ENCODE measurements at places on chromosomes 5 and 9.

DNA sequence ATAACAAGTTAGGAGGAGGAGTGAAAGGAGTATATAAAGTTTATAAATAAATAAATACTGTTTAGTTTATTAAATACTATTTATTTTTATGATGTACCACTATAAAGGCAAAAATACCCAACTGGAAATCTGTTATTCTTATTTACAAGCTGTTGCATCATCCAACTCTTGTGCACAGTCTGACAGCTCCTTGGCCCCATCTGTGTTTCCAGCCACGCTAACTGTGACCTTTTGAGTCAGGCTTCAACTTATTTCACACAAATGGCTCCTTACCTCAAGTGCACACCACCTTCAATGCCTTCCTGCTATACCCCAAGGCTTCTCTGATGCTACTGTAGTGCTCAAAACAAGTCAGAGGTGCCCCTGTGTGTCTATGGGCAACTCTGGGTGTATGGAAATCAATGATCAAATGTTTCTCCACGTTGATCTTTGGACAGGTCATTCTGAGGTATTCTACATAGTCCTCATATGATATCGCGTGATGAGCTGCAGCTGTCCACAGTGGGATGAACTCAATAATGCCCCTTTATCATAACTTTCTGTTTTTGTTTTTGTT, 303.2 kb upstream of the GRAMD2B start:
- no peak for DNase-seq

GRCh38 chr5:116234681-116235080, 149.9 kb downstream of the COMMD10 start:
- no peak for DNase-seq

DNA sequence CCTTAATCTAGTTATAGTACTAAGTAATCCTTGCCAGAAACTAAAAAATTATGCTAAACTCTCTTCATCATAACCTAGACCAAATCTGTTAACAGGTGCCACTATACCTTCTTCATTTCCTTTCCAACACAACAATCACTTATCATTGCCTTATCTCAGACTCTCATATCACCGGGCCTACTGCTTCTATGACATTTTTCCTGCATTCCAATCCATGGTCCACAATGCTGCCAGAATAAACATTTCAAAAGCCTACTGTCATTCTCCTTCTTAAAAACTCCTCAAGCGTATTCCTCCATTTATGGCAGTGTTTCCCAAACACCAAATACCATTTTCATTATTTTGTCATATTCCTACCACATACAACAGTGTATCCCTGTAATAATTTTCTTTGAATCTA, 6.5 kb downstream of the PPP6C start:
- peak; percentile 29 for DNase-seq

DNA sequence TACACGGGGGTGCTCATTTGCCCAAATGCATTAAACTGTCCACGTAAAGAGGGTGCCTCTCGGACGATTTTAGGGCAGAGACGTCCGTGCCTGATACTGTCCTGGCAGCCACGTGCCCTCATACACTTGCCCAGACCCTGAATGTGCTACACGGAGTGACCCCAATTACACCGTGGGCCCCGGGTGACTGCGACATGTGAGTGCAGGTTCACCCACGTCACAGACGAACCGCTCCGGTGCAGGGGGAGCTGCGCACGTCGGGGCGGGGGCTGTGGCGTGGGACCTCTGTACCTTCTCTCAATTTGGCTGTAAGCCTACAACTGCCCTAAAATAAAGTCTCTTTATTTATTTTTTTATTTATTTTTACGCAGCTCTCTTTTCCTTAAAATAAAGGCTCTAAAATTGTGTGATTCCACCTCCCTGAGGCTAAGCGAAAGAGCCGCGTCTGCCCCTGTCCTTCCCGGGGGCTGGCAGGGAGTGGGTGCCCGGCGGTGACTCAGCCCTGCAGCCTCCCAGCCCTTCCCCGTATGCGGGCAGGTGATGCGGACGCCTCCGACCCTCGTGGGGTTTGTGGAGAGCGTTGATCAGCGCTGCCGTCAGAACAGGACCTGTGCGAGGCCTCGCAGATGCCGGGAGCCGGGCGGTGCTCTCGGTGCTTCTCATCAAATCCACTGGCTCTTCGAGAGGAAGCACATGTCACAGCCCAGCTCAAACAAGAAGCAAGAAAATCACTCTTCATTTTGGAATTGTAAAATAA, 9.2 kb upstream of the EGFL7 start:
- DNase-seq = no peak

- no peak for DNase-seq
Observed at GRCh38 chr5:158922816-158923215, 176.9 kb downstream of the EBF1 start.

- no peak for DNase-seq
Observed at GRCh38 chr5:112419986-112420864, 1.1 kb upstream of the EPB41L4A start.

DNA sequence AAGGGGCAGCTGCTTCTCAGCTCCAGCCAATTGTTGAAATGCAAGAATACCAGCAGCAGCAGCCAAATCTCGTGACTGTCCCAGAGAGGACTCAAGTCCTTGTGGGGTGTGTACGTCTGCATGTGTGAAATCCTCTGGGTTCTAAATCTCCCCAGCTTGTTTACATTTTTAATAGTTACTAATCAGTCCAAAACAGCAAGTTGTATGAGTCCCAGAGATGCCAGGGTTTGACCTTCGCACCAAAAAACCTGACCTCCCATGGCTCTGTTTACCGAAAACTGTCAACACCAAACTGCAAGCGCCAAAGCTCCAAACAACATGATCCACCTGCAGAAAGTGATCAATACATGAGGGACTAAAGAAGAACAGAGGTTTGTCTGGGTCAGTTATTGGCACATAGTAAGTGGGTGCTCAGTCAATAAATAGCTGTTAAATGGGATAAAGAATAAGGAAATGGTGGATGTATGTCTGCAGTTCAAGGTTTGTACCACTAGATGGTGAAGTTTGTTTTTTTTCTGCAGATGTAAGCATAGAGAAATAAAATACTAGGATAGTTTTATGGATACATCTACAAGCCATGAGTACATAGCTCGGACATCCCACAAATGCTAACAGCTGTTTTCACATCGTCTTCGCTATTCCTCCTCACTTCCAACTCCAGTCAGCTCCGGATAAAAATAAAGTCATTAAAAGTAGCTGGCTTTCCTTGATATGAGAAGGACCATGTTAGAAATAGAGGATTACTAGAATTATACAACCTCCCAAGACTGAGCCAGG, 85.3 kb upstream of the ADRB2 start:
- peak; percentile 48 for DNase-seq

DNA sequence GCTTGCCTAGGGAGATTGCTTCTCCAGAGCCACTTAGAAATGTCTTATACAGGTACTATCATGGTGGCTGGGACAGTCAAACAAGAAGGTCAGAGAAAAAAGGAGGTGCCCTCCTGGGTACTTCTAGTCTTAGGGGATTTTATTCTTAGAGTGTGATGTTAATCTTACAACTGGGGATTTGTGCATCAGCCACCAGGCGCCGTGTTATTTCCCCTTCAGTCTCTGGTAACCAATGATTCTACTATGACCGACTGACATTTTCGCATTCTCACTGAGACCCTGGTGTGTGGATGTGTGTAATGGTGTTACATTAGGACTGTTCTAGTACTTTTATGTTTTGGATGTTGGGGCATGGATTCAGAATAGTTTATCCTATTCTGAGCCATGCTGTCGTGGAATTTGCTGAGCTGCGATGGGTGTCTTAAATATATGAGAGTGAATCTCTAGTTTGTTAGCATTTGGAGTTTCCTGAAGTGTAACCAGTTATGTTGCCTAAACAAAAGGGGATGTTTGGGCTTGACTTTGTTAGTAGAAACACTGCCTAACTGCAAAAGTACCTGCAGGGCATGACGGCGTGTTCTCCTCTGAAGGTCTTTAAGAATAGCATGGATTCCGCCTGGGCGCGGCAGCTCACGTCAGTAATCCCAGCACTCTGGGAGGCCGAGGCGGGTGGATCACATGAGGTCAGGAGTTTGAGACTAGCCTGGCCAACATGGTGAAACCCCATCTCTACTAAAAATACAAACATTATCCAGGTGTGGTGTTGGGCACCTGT, 175.2 kb upstream of the DAP start:
- no peak for DNase-seq

- no peak for DNase-seq
Observed at GRCh38 chr5:36685631-36686288, 79.4 kb downstream of the SLC1A3 start.

- DNase-seq = no peak
Observed at GRCh38 chr5:169507051-169507450, 76.5 kb upstream of the SPDL1 start.

Measured in HS-27A (cell line).